ENCODE measurements at places on chromosomes 2 and 18.

DNA sequence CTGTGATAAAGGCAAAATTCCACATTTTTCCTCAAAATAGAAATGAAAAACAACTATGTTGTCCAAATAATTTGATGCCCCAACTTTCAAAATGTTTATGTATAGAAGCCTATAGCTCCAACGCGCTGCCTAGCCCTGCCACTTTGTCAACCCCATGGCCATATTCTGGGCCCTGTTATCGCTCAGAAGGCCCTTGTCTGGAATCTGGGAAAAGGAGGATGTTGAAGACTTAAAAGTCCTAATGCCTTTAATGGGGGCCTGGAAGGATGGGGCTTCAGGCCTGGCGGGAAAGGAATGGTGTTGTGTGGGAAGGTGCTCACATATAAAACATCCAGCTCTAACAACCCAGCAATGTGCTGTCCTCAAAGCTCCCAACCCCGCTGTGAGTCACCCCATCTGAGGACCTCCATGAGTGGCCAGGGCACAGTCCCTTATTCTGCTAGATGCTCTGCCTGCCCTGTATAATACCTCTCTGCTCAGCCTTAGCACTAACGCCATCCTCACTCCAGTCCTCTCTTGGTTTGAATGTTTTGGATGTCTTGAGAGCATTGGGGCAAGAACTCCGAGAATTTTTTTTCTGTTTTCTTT, 86.0 kb downstream of the ACSL3 start:
- no peak for DNase-seq

- no peak for DNase-seq
These were observed 72.9 kb downstream of the TSN start for GRCh38 chr2:121828281-121828731.

DNA sequence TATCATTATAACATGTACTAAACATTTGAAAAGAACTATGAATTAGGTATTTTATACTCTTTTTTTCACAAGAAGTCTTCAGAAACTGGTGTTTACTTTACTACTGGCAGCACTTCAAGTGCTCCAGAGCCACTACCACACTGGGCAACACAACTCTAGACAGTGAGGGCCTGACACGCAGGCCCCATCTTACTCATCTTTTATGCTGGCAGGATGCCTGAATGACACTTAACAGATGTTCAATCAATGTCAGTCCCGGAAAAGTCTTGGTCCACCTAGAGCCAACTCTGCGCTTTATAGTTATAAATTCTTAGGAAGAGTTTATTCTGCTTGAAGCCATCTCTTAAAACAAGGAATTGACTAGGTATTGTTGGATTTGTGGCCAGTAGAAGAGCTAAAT, 8.7 kb upstream of the WIPF1 start:
- DNase-seq: no peak

- DNase-seq: no peak
These were observed 15.5 kb upstream of the SIX2 start for GRCh38 chr2:45024600-45025291.

DNA sequence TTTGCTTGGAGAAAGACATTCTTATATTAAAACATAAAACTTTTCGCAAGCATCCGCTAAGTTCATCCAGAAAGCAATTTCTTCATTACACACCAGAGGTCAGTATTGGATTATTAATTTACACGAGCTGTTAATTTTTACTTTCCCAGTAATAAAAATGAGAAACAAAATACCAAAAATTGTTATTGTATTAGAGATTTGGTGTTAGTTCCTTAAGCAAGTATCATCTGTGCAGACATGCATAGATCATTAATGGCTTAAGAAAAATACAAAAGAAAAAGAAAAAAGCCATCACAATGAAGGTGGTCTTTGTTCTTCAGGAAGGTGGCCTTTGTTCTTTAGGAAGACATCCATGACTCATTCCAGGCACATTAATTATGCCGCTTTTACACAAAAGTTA, 53.6 kb upstream of the HNMT start:
- DNase-seq: no peak

DNA sequence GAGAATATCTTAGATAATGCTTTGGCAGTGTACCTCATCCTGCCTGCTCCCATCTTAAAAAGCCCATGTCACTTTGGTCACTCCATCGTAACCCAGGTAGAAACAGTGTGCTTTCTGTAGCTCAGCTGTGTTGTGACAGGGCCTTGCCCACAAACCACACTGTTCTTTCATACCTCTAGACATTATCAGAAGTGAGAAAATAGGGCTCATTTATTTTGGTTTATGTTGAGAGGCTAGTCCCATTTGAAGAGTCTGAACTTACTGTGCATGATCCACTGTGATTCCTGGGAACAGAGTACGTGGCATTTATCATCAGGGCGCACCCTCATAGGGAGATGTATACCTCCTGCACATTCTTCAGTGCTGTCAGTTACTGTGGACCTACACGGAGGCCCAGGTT, 69.7 kb downstream of the FEZ2 start:
- no peak for DNase-seq

- DNase-seq: no peak
These were observed 41.8 kb downstream of the PSMA8 start for GRCh38 chr18:26175481-26175880.

DNA sequence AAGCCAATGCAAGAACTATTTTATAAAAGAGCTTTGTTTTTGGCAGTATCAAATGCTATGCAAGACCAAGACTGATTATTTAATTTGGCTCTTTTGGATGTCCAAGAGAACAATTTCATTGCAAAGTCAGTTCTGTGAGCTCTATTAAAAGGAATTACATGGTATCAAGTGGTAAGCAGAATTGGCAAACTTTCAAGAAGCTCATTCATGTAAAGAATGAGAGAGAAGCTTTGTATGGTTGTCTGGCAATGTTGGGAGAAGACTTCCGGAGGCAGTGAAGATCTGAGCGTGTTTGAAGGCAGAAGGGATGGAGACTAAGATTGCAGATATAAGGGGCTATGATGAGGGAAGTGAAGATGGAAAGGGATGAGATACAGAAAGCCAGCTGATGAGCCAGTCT, 49.6 kb downstream of the CPS1 start:
- DNase-seq: no peak

- no peak for DNase-seq
These were observed 5.2 kb upstream of the C18orf63 start for GRCh38 chr18:74310411-74310810.

DNA sequence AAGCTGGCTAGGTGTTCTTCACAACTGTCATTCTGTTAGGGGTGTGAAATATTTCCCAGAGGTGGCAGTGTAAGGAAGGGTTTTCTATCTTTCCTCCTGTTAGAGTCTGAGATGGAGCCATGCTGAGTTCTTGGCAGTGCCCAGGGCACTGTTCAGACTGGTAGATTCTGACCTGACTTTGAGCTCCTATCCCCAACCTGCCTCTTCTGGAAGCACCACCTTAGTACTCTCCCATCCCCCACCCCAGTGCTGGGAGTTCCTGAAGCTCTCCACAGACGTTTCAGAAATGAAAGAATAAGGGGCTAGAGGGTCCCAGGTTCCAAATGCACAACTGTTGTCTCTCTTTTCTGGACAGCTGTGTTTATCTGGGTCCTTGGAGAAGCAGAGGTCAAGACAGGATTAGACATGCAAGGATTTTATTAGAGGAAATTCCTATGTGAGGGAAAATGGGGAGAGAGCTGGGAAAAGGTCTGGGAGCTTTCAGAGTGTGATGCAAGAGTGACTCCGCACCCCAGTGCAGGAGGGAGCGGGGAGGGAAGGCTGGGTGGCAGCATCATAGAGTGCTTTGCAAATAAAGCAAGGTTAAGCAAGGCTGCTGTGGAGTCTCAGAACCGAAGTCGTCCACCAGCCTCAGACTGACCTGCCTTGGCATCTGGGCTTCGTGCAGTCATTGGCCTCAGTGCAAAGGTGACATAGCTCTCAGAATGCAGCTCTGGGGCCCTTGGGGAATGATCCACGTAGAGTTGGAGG, 75.5 kb downstream of the SLC4A3 start:
- DNase-seq: no peak

DNA sequence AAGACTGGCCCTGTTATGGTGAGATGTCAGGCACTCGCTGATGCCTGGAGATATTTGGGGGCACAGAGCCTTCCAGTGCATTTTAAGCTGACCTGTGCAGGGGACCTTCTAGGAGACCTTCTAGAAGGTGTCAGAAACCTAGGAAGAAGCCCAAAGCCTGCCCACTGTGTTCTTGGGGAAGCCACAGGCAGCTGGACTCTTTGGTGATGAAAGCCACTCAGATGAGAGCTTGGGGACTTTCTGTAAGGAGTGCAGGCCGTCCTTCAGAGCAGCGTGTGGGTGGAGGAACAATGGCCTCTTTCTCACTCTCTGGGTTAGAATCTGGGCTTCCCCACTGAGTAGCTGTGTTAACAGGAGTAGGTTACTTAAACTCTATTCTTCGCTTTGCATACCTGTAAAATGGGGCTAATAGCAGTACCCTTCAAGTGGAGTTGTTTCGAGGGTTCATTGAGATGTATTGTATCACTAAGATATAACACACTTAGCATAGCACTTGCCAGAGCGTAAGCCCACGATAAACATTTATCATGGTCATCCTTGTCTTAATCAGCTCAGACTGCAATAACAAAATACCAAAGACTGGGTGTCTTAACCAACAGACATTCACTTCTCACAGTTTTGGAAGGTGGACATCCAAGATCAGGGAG, 322.3 kb upstream of the EPAS1 start:
- no peak for DNase-seq

DNA sequence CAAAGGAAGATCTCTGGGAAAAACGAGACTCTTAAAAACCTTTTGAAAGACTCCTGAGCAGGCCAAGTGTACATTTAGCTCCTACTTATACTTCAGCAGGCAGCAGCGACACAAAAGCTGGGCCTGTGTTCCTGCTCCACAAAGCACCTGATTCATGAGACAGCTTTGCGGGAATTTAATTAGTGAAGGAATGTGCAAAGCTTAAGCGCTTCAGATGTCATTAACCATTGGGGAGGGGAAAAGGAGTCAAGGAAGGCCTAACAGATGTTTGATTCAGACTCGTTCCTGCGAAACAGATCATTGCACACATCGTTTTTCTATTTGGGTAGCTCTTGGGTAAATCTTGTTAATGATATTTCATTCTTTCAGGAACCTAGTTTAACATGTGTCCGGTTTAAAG, 125.9 kb downstream of the MAIP1 start:
- no peak for DNase-seq

- DNase-seq: peak; percentile 4
These were observed 19.0 kb downstream of the TPGS2 start for GRCh38 chr18:36809590-36810381.

GRCh38 chr2:239275044-239275685, 125.7 kb downstream of the HDAC4 start:
- peak; percentile 75 for DNase-seq

DNA sequence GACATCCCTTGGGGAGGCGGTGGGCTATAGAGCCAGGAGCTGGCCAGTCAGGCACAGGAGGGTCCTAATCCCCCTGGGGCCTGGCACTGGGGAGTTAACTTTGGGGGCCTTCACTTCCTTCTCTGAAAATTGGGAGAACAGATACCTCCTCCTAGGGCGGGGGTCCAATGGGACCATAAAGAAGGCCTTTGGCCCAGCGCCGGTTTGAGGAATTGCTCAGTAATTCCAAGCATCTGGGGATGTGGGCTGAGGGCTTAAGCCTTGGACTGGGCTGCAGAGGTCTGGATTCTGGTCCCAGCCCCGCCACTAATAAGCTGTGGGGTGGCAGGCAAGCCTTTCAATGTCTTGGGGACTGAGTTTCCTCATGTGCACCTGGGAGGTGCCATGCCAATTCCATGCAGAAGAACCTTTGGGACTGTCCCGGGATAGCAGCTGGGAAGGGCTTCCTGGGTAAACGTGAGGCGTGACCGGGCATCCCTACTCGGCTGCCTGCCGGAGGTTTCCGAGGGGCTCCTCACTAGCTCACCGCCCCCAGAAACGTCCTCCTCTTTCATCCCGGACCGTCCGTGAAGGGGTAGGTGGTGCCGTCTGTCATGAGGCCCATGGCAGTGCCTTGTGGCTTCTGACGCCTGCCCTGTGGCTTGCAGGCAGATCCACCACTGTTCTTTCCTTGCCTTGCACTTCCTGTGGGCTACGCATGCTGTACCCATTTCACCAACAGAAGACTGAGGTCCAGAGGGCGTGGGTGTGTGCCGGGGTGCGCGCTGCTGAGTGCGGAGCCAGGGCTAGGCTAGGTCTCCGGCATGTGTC, 67.4 kb upstream of the HPCAL1 start:
- no peak for DNase-seq

- no peak for DNase-seq
These were observed 21.3 kb downstream of the XRCC5 start for GRCh38 chr2:216130346-216130971.

GRCh38 chr2:42124011-42124785, 45.0 kb upstream of the EML4 start:
- no peak for DNase-seq

DNA sequence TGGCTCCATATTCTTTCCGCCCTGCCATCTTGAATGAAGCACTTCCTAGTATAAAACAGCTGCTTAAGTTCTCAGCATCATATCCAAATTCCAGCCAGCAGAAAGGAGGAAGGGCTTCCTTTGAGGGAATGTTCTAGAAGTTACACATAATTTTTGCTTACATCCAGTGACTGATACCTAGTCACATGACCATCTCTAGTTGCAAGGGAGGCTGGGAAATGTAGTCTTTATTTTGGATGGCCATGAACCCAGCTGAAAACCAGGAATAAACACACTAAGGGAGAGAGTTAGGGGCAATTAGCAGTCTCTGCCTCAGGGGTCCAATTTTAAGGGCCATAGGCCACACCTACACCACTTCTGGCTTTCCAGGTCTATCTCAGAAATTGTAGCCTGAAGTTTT, 57.8 kb upstream of the LMAN1 start:
- no peak for DNase-seq

DNA sequence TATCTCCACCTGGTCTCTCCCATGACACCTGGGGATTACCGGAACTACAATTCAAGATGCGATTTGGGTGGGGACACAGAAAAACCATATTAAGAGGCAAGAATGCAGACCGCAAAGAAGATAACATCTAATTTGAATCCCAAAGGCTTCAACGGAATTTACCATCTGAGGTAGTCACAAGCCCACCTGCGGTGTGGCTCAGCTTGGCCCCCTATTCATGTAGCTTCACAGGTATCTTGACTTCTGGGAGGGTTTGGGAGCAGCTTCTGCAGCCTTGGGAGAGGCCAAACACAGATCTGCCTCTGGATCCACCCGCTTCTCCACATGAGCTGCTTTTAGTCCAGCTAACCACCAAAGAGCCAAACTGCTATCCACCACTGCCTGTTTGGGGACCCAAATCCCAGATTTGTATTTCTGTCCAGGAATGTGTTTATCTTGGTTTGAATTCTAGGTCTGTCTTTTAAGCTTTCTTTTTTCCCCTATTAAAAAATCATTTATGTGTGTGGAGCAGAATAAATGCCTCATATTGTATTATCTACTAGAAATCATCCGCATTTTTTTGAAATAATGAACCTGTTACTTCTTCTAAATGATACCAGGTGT, 247.6 kb downstream of the DLGAP1 start:
- no peak for DNase-seq

DNA sequence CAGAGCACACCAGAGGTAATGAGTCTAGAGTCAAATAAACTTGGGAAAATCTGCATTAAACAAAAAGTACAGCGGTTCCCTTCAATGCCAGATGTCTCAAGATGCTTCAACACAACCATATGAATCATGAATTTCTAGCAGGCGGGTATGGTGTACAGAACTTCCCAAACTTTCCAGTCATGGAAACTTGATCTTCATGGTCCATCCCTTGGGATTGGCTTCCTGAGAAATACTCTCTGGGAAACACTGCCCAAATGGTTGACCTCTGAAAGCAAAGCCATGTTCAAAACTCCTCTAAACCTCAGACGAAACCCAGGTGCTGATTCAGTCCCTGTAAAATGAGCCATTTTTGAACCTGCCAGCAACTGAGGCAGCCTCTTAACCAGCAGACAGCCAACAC, 16.4 kb upstream of the TMEM247 start:
- no peak for DNase-seq
